ENCODE measurements at places on chromosomes 1 and 21.

DNA sequence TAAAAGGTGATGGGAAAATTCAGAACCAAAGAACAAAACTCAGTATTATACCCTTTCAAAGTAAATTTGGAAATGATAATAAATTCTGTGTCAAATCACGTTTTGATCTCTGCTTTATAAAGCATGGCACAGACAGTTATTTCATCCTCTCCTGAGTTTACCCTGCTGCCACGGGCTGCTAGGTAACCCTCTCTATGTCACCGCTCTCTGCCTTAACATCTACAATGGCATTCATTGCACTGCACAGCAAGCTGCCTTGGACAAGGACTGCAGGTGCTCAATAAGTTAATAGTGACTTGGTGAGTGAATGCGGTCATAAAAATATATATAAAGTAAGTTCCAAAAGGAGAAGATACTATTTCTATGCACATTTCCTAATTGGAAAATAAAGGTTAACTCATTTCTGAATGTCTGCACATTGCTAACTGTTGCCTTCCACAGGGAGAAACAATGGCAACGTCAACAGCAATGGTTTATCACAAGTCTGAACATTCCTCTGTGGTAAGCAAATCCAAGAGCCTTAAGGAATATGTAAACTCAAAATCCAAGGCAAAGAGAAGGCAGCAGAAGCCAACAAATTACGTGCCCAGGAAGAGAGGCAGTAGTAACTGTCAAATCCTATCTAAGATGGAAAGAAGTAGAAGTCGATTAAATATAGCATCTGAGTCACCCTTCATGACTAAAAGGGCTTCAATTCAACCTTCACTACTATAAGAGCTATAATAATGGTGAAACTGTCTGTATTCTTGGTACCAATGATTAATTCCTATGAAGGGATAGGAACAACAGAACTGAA, 19.4 kb downstream of the FYB2 start:
- no peak for DNase-seq

GRCh38 chr1:165129568-165130164, 226.8 kb downstream of the LMX1A start:
- DNase-seq: peak; percentile 65

- no peak for DNase-seq
Measured at GRCh38 chr21:30257773-30258172, 25.0 kb downstream of the KRTAP24-1 start.

DNA sequence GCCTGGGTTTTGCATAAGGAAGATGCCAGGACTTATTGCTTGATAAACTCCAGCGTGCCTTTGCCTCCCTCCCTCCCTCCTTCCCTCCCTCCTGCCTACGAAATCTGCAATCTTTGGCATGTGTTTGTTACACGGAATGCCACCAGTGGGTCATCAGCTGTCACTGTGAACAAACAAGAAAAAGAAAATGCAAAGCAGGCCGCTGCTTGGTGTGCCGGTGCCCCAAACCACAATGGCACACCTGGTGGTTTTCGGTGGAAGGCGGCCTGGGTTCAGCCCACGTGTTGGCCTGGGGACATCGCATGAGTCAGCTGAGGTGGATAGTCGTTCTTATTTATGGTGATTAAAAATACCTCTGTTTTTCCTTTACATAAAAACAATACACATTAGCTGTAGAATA, 16.3 kb upstream of the IFNLR1 start:
- no peak for DNase-seq

DNA sequence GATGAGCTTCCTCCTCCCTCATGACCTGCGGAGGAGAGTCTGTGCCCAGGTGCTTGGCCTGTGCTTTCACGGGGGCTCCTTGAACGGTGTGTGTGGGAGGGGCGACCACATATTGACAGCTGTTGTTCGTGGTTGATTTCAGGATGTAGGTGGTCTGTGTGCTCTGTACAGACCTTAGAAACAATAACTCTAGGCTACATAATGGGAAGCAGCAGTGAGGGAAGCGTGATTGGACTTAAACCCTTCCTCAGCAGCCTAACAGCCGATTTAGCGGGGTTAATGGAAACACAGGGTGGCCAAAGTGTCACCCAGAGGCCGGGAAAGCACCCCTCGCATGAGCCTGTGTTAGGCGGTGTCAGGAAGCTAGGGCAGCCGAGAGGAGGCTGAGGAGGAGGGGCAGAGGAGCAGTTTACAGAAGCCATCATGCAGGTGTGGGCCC, 56.0 kb downstream of the TBCE start:
- DNase-seq: no peak

DNA sequence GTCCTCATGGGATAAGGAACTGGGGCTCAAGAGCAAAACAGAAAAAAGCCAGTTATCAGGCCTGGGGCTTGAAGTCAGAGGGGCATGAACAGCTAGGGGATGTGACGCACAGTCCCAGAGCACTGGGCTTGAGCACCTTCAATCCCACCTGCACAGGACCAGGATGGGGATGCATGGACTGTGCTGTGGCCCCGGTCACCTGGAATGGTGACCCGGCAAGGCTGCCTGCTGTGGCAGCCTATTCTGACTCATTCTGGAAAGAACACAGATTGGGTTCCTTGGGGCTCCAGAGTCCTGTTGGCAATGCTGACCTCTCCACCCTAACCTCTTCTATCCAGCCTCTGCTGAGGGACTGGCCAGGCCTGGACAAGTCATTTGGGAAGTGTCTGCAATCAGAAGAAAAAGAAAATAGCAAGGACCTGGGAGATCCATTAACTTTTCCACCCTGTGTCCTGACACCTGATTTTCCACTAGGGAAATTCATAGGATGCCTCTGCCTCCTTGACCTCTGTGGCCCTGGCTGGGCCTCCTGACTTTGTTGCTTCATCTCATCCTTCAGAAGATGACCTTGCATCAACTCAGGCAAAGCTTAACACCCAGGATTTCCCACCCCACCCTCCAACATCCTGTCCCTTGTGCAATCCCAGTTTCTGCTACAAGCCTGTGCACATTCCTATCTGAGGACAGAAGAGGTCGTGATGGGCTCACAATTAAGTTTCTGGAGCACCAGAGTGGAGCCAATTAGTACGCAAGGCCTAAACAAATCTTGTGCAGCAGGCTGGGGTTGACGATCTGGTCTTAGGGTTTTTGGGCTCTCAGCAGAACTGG, 17.9 kb upstream of the FMOD start:
- DNase-seq: peak; percentile 80

DNA sequence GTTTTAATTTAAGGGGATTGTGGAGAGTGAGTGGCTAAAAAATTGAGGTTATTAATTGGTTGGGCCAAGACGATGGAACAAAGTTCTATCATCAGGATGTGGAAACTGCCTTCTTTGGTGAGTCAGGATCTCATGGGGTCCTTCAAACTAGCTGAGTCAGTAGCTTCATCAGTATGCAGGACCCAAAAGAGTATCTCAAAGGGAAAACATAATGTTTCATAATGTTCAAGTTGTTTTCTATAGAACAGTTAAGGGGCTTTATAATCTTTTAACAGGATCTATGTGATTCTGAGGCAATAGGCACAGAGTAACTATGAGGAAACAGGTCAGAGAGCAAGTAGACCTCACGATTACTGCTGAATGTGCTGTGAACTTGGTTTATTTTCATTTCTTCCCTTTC, 3.2 kb upstream of the OLFML2B start:
- no peak for DNase-seq

GRCh38 chr1:71753746-71754145, 528.6 kb downstream of the NEGR1 start:
- no peak for DNase-seq

DNA sequence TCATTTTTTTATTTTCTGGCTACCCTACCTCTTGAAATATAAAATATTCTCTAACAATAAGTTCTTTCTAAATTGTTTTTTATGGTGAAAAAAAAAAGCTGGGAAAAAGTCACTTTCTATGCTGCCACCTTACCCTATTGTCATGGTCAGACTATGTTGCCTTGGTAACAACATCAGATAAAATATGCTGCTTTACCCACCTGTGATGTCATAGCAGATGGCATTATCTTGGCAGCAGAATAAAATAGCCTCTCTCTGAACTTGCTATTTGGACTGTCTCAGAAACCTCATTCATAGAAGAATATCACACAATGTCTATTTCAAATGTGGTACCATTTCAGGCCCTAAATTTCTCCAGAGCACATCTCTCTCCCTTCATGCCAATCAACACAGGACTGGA, 69.6 kb upstream of the SGIP1 start:
- DNase-seq: no peak

DNA sequence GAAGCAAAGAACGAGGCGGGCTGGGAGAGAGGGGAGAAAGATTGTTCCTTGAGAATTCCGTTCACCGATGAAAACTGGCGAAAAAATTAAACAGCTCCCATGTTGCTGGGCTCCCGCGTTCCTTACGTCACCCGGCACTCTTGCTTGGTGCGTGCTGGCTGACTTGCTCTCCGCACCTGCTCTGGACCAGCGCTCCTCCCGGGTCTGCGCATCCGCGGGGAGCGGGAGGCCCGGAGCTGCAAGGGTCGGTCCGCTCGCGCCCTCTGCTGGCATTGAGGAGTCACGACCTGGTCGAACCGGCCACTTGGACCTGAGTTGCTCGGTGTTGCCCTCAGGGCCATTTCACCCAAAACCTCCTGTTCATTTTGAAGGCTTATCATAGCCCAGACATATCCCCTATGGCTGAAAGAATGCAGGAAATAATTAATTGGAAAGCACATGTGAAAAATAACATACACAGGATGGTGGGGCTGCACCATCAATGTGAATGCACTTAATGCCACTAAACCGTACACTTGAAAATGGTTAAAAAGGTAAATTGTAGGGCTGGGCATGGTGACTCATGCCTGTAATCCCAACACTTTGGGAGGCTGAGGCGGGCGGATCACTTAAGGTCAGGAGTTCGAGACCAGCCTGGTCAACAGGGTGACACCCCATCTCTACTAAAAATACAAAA, 98.9 kb upstream of the BACE2 start:
- peak; percentile 94 for DNase-seq

- no peak for DNase-seq
Measured at GRCh38 chr21:36926989-36927718, 39.3 kb downstream of the HLCS start.

GRCh38 chr1:89723144-89723543, 90.2 kb downstream of the LRRC8C start:
- no peak for DNase-seq

- no peak for DNase-seq
Measured at GRCh38 chr21:25967901-25968438, 202.6 kb downstream of the APP start.

- DNase-seq: no peak
Measured at GRCh38 chr1:156551066-156551643, 21.2 kb downstream of the IQGAP3 start.

DNA sequence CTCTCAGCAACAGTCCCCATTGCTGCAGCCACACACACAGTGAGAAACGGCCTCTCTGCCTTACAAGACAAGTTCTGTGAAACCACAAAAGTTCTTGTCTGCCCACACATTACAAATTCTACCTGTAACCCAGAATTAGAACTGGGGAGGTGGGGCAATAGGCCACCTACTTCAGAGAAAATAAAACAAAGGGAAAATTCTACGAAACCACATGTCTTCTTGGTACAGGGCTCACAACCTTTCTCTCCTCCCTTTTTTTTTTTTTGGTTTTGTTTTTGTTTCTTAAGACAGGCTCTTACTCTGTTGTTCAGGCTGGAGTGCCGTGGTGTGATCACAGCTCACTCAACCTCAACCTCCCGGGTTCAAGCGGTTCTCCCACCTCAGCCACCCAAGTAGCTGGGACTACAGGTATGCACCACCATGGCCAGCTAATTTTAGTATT, 30.2 kb downstream of the LPAR3 start:
- DNase-seq: no peak

- peak; percentile 99 for DNase-seq
Measured at GRCh38 chr21:16579538-16579937, 849.8 kb downstream of the USP25 start.

DNA sequence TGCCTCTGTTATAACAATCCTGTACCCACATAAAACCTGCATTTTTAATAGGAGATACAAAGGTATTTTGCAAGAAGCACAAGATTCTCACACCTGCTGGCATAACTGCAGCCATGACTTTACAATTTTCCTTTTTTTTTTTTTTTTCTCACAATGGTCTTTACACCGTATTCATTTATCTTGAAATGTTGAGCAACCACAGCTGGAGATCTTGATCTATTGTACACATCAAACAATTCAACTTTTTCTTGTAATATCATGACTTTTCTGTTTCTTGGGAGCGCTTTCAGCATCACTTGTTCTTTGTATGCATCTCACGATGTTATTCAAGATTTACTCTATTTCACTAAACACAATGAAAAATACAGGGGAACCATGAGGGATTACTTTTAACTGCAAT, 651.4 kb downstream of the KCNT2 start:
- no peak for DNase-seq

DNA sequence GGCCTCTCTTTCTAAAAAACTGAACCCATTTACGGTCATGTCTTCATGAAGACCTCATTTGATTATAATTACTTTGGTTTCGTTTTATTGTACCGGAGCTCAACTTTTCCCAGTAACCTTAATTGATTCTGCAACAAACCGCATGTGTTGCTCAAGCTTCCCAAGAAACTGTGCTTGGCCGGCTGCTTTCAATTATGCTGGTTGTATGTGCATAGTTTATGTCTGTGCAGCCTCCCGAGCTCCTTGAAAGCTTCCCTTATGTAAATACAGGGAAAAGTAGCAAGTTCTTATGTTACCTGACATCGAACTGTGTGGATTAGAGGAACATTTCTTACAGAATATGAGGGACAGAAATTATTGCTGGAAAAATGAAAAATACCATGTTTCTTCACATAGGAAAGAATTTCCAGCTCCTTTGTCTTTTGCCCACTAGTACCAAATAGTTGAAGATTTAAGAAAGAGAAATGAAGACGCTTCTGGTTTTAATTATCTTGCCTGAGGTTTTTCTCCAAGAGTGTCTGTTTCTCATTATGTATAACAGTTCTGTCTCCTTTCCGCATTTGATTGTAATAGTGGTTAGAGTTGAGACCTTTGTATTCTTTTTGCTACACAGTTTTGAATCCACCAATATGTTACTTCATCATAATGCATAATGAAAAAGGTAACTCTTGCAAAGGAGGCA, 2.1 kb downstream of the VCAM1 start:
- DNase-seq: peak; percentile 92

- no peak for DNase-seq
Measured at GRCh38 chr1:25933479-25934365, 27.5 kb upstream of the STMN1 start.

- DNase-seq: no peak
Measured at GRCh38 chr1:225559902-225560301, 93.0 kb downstream of the ENAH start.

- no peak for DNase-seq
Measured at GRCh38 chr1:4003846-4004505, 103.9 kb upstream of the C1orf174 start.
